Caki2 (cell line): ENCODE measurements at places on chromosomes 12 and 14. TPM values are rescaled to one million over a fixed set of nuclear protein-coding genes. Genes with fewer than 3 reads are reported as not detected.

The BATF gene
- not detected in 2 replicates for total RNA-seq

The TAS2R7 gene
- not detected in 2 replicates for total RNA-seq

The MUCL1 gene
- total RNA-seq: not detected in 2 replicates

The SLCO1C1 gene
- total RNA-seq: not detected in 2 replicates

DNA sequence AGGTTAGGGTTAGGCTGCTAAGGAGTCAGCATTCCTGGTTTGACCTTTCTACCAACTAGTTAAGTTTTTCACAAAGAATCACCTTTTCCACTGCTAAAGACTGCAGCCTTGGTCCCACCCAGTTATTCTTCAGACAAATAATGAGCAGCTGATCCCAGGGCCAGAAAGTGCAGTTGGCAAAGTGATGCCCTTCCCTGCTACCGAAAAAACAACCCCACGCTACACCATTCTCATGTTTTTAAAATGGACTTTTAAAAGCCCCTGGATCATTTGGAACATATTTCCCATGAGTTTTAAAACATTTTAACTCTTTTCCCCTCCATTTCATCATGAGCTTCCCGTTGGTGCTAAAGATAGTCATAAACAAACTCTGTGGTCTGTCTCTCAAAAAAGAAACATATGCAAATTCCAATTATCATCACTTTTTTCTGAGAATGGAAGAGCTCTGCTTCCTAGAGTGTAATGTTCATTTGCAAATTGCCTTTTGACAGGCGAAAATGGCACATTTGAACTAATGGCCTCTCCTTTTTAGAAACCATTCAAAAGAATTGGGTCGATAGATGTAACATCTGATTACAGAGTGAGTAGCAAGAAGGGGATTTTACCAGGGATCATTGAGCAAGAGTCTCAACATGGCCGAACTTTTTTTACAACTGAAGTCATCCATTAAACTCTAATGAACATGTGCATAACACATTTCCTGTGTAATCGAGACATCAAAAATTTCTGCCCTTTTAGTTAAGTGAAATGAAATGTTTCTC lies 129.3 kb upstream of the RAP1B start:
- DNase-seq: no peak

The POTEM gene
- not detected in 2 replicates for total RNA-seq

GRCh38 chr14:99035712-99036610 lies 236.0 kb downstream of the BCL11B start:
- DNase-seq: peak; percentile 67

- no peak for DNase-seq
These were observed 54.7 kb downstream of the PLEKHG3 start for GRCh38 chr14:64758691-64759554.

The HSPA2 gene
- 38.4 and 42.5 TPM in 2 replicates for total RNA-seq

DNA sequence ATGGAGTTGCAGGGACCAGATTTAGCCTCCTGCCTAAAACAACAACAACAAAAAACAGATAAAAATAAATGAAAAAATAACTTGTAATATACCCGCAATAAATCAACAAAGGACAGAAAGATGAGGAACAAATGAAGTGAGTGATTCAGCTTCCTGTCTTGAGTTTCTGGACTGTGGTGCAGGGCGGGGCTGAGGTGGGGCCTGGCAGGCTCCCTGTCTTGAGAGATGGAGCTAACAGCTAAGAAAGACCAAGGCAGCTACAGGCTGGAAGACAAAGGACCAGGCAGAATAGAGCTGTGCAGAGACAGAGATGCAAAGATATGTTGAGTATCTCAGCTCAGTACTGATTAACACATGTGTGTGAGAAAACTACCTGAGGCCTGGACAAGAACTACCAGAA lies 879.2 kb downstream of the AACS start:
- DNase-seq: no peak

The CELA1 gene
- not detected in 2 replicates for total RNA-seq

The SLC11A2 gene
- 25.9 and 41.4 TPM in 2 replicates for total RNA-seq

DNA sequence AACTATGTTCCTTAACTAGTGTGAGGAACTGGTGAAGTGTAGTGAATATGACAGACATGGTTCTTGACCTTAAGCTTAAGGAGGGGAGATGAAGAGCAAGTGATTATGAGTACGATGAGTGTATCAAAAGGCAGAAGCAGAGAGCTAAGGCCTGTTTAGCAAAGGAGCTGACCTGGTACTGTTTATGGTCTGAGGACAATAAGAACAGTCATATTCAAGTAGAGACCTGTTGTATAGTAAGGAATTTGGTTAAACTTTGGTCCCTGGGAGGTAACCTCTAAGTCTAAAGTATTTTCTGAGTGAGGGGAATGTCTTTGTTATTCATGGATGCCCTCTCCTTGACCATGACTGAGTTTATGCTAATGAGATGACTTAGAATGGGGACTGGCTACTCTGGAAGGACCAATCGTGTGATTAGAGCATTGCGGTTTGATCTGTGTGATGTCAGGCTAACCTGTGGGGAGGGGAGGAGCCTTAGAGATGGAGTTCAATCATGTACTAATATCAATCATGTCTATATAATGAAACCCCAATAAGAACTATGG lies 389.3 kb downstream of the BMP4 start:
- DNase-seq: no peak

The SSPN gene
- total RNA-seq: 3.9 and 34.1 TPM in 2 replicates

- DNase-seq: no peak
These were observed 981.8 kb downstream of the SLC16A7 start for GRCh38 chr12:60577607-60578006.
